Large intestine (tissue), 12 donors: ENCODE measurements at places on chromosomes 5 and 9.

DNA sequence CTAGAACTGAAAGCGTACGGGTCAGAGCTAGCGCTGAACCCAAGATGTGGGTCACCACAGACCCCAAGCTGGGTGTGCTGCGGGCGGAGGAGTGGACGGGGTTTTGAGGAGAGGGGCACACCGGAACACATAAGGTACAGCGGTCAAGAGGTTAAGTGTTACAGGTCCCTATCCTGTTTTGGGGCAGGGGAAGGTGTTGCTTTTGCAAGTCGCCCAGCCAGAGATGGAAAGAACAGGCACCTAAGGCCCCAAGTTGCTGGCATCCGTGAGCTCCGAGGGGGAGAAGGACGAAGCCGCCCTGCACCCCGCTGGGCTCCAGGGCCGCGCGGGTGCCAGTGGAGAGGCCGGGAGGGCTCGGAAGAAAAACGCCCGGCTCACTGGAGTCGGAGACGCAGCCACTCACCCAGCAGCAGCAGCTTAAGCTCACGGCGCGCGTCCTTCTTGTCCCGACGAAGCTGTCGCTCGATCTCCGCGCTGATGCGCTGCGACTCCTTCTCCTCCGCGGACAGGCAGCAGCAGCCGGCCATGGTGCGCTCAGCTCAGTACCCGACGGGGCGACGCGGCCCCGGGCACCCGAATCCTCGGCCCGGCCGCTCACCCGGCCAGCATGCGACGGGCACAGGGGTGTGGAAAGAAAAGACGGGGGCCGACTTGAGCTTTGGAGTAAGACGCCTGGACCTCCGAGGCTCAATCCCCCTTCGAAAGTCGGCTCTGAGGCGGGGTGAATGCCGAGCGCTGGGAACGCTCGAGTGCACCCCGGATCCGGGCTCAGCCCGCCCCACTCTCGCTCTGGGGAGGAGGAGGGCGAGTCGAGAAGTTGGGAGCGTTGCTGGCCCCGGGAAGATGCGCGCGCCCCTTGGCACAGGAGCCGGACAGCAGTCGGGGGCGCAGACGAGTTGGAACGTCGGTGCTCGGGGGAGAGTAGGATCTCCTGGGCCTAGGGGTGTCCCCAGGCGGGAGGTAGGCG lies 572 bp downstream of the GNA14 start:
- H3K4me1 ChIP-seq = peaks cover 7% of the 10 kb centered on the region
- no peak overlapping the region for H3K27ac ChIP-seq
- H3K4me3 ChIP-seq = peak overlapping the region; percentile 51
- peaks cover 28% of the 10 kb centered on the region for H3K27me3 ChIP-seq
- H3K36me3 ChIP-seq = no peaks in the 10 kb centered on the region

GRCh38 chr5:41637869-41638268 lies 127.5 kb upstream of the PLCXD3 start:
- no peaks in the 10 kb centered on the region for H3K4me1 ChIP-seq
- DNase-seq = no peak
- no peak overlapping the region for H3K4me3 ChIP-seq
- H3K36me3 ChIP-seq = no peaks in the 10 kb centered on the region

GRCh38 chr5:102843997-102844396 lies 88.9 kb downstream of the PAM start:
- H3K36me3 ChIP-seq = no peaks in the 10 kb centered on the region
- no peaks in the 10 kb centered on the region for H3K4me1 ChIP-seq
- no peak for DNase-seq
- no peaks in the 10 kb centered on the region for H3K27me3 ChIP-seq

- H3K4me1 ChIP-seq = peaks cover 7% of the 10 kb centered on the region
- no peak overlapping the region for H3K27ac ChIP-seq
- H3K27me3 ChIP-seq = peaks cover 73% of the 10 kb centered on the region
- DNase-seq = no peak
- H3K4me3 ChIP-seq = no peak overlapping the region
- no peaks in the 10 kb centered on the region for H3K36me3 ChIP-seq
Observed at GRCh38 chr9:132412089-132412488, 2.1 kb downstream of the CFAP77 start.

GRCh38 chr5:139393497-139394122 lies 1.3 kb downstream of the PROB1 start:
- H3K4me3 ChIP-seq = peak overlapping the region; percentile 38
- no peak overlapping the region for H3K27ac ChIP-seq
- no peaks in the 10 kb centered on the region for H3K36me3 ChIP-seq
- H3K27me3 ChIP-seq = peaks cover 43% of the 10 kb centered on the region
- H3K4me1 ChIP-seq = peaks cover 17% of the 10 kb centered on the region
